Stimulated activated CD4-positive, alpha-beta T cell treated with anti-CD3 and anti-CD28 coated beads, Interleukin-12 subunit alpha, Interleukin-12 subunit beta, amount 100 ng/mL, for 24 hours (primary cell): ENCODE measurements at places on chromosomes 4 and X.

- no peak for DNase-seq
Measured at GRCh38 chr4:74112399-74113105, 13.6 kb upstream of the CXCL2 start.

DNA sequence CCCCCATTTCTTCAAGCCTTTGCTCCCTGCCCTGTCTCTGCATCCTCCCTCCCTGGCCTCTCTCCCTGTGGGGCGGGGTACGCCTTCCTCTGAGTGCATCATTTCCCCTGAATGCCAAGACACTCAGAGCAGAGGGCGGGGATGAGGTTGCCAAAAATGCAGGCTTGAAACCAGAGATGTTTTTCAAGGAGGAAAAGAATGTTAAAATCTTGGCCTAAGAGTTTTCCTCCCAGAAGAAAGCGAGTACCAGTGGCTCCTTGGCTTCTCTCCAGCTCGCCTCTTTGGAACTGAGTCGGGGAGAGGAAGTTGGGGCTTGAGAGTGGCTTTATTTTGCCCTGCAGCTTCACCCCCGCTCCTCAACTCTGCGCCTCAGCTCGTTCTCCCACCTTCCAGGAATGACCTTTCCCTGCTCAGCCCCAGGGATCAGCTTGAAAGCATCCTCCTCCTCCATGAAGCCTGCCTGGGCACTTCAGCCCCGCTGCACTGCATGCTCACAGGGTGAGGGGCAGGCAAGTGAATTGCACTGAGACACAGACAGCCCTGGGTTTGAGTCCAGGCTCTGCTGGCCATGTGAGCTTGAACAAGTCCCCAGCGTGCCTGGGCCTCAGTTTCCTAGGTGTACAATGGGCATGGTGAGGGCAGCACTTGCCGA, 57.5 kb upstream of the SORCS2 start:
- no peak for DNase-seq

DNA sequence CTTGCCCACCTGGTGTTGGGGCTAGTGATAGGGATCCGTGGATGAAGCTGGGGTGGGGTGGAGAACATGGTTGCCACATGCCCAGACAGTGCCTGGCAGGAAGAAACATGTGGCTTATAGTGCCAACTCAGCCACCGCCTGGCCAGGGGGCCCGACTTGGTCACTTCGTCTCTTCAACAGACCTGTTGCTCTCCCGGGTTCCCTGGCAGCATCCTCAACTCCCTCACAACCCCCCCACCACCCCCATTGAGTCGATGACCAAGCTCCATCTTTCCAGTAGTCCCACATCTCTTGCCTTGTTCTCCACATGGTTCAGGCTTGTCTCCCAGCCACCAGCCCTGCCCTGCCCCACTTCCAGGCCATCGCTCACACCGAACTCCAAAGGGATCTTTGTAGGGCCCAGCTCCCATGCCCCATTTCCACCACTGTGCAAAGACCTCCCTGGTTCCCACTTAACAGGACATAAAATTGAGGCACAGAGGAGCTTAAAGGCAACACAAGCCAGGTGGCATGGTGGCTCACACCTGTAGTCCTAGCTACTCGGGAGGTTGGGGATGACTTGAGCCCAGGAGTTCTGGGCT, 7.8 kb downstream of the PNCK start:
- DNase-seq = no peak

DNA sequence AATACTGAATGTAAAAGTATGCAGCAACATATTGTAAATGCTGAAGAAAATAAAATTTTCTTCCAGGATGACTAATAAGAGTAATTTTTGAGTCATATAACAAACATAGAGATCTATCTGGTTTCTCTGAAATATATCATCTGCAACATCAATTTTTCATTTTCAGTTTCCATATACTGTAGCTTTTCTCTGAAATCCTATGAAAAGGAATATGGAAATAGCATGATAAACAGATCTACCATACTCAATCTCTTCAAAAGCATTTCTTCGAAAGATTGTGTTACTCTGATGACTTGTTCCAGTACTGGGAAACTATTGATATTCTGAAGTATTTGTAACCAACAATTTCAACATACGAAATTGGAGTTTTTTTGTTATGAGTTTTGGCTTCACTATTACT, 1156.7 kb downstream of the FAM133A start:
- no peak for DNase-seq

- no peak for DNase-seq
Measured at GRCh38 chr4:58502839-58503238, 1392.7 kb upstream of the IGFBP7 start.
